ENCODE measurements at places on chromosomes 11 and 22. TPM values are rescaled to one million over a fixed set of nuclear protein-coding genes. Genes with fewer than 3 reads are reported as not detected.

The CHORDC1 gene
- 42.4 TPM for total RNA-seq

- no peak for DNase-seq
These were observed 85.8 kb downstream of the EFCAB6 start for GRCh38 chr22:43726322-43726721.

DNA sequence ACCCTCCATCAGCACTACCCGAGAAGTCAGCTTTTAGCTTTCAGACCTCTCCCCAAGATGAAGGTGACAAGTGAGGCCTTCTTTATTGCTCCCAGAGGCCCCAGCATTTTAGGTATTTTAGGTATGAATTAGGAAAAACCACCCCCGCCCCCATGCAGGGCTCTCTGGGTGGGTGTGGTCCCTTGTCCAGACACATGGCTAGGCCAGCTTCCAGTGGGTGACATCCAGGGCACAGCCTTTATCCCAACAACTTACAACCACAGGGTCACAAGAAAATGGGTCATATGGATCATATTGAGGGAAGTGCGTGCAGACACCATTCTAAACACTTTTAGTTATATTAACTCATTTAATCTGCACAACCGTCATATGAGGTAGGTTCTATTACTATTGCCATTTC is 42.1 kb downstream of the RIBC2 start:
- no peak for DNase-seq

- peak; percentile 66 for DNase-seq
These were observed at the start of gene STK33 for GRCh38 chr11:8593935-8594909. STK33 (minus strand) TSS chr11:8594228; CDS start chr11:8474905, 119,323 bp downstream.

DNA sequence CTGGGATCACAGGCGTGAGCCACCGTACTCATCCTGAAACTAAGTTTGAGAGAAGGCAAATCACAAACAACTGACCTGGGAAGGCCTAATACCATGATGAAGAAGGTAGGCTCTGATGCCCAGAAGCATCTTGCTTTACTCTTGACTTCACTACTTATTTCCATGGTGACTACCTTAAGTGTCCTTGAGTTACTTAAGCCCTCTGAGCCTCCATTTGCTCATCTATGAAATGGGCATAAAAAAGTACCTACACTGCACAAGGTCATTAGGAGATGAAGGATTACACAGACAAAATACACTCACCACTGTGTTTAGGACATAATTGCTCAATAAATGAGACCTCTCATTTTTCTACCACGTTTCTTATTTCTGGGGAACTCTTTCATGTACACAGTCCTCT is 27.9 kb downstream of the EIF4ENIF1 start:
- no peak for DNase-seq

DNA sequence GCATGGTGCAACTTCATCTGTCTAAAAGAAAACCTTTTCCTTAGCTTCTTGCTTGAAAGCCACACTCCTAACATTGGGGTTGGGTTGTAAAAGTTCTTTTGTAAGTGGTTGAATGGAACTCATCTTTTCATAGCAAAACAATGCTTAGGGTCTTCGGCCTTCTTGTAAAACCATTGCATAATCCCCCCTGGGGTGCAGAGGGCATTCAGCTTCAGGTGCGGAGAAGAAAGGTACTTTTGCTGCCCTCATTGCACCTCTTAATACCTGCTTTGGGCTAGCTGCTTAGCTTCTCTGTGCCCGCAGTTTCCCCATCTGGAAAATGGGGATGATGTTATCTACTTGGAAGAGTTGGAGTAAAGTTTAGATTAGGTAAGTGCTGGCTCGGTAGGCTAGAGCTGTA is 10.1 kb downstream of the TEAD1 start:
- DNase-seq, result no peak

DNA sequence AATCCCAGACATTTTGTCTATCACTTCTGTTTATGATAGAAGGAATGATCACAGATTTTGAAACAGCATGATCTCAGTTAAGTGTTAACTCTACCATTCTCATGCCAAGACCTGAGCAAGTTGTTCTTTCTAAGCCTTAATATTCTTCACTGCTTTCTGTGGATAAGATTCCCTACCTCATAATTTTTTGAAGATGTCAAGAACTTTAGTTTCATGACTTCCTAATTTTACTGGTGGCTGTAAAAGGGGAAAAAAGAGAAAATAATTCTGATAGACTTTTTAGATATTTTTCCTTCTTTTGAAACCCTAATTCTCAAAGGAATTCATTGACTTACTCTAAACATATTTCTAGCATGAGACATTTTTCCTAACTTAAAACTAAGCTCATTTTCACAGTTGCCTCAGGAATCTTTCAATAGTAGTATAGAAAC is 520.0 kb upstream of the LUZP2 start:
- DNase-seq, result no peak

The IRAG1 gene
- total RNA-seq, result 48.7 TPM

DNA sequence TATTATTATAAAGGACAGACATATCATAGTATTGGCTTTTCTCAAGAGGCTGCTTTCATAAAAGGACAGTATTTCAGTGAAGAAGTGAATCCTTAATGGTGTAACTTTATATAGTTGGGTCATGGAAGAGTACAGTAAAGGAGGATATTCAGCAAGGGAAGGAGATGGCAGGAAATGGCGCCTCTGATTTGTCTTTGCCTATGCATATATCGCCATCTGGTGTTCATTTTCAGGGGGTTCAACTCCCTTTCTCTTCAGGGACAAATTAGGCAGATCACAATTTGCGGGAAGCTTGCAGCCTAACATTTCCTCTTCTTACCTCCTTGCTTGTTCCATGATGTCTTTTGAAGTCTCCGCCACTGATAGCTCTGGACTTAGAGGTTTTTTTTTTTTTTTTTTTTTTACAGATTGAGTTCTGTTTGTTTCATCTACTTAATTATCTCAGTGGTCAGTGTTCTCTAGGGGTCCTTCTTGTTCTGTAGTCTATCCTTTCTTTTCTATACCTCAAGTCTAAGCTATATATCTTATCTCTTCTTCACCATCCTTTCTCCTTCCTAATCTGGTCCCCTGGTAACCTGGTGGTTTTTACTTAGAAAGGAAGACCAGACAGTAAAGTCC is 21.8 kb upstream of the RRM1 start:
- peak; percentile 93 for DNase-seq

The GDPD4 gene
- total RNA-seq, result not detected

The FAM83F gene
- total RNA-seq, result 13.6 TPM

- no peak for DNase-seq
These were observed 152.3 kb downstream of the TMEM135 start for GRCh38 chr11:87190071-87190470.

The NPAS4 gene
- total RNA-seq, result 0.89 TPM

- peak; percentile 87 for DNase-seq
These were observed 43.2 kb upstream of the FADD start for GRCh38 chr11:70159627-70160570.

DNA sequence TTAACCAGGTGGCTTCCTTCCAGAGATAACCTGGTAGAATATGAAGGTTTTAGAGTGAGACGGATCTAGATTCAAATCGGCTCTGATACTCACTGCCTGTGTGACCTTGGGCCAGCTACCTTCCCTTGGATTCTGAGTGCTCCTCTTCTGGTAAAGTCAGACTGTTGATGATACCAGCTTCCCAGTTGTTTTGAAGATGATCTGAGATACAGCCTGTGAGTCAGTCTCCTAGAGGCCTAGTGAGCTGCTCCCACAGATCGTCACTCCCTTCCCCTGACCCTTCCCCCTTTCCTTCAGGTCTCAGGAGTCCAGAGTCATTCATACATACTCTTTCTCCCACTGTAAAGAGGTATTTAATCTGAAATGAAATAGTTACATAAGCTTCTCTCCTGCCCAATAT is 207.8 kb downstream of the GRIK4 start:
- DNase-seq, result no peak

The RRM1 gene
- 100 TPM for total RNA-seq

GRCh38 chr22:33842421-33843094 is 77.7 kb downstream of the LARGE1 start:
- no peak for DNase-seq

The APOL6 gene
- total RNA-seq, result 10.5 TPM

GRCh38 chr22:49015459-49015858 is 812.2 kb downstream of the BRD1 start:
- DNase-seq, result peak; percentile 15

DNA sequence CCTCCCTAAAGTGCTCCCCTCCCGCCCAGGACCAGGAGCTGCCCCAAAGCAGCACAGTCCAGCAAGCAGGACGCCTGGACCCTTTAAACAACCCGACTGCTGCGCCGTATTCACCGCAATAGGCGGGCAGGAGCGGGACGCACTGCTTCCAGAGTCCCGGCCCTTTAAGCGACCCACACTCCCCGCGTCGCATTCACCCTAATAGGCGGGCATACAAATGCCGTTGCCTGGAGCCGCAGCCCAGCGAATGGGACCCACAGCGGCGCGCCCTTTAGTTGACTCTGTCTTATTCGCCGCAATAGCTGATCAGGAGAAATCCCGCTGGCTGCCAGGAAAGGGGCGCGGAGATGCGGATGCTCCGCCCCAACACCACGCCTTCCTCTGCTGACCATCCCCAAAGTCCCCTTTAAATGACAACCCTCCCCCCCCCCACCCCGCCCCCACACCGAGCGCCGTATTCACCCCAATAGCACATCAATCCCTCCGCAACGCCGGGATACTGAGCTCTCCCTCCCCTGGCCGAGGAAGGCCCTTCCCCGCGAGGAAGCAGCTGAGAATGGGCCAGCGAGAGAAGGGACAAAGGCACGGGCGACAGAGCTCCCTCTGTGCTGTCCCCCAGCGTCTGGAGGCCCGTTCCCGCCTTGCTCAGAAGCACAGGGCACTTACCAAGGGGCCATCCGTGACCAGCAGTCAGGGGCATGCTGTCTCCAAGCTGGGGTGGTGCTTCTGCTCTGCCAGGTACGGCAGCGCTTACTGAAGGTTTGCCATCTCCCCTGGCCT is 4.7 kb downstream of the OSBPL5 start:
- DNase-seq, result peak; percentile 83

DNA sequence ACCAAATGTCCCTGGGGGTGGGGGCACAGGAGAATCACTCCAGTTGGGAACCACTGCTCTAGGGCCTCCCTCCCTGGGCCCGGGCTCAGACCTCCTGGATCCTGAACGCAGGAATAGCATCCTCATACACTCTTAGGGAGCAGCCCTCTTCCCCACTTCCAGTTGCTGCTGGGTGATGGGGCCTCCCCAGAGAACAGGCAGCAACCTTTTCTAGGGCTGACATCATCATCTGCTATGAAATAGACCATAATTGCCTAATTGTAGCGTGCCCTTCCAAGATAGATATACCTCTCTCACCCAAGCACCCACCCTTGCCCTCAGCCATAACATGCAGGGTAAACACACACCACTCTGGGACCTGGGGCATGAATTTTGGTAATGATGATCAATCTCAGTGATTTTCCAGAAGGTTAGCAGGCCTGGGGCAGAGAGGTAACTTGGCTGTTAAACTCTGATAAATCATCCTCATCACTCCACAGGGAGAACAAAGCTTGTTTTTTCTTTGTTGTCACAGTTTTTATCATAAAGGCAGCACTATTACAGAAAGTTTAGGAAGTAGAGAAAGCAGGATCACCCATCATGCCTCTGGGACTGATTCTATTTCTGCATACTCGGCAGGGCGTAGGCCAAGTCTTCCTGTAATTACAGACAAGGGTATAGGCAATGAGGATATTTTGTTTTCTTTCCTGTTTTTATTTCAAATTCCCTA is 88.3 kb upstream of the PRDM11 start:
- DNase-seq, result no peak

The APOBEC3G gene
- 5.0 TPM for total RNA-seq

The HBD gene
- not detected for total RNA-seq

DNA sequence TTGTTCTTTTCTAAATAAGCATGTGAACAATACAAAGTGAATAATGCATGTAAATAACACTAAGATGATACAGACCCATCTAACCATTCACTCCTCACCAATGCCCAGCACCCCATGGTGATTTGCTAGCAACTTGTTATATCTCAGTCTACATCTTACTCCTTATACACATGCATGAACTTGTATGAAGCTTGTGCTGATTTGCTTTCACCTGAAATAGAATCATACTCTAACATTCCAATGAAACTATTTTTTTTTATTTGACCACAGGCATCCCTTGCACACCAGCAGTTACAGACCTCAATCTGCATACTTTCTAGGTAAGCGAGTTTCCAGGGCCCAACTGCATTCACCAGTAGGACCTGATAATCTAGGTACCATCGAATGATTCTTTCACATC is 873.6 kb downstream of the OPCML start:
- no peak for DNase-seq

GRCh38 chr11:1358286-1358685 is 31.4 kb upstream of the BRSK2 start:
- DNase-seq, result peak; percentile 82

The KIF18A gene
- total RNA-seq, result 2.6 TPM

DNA sequence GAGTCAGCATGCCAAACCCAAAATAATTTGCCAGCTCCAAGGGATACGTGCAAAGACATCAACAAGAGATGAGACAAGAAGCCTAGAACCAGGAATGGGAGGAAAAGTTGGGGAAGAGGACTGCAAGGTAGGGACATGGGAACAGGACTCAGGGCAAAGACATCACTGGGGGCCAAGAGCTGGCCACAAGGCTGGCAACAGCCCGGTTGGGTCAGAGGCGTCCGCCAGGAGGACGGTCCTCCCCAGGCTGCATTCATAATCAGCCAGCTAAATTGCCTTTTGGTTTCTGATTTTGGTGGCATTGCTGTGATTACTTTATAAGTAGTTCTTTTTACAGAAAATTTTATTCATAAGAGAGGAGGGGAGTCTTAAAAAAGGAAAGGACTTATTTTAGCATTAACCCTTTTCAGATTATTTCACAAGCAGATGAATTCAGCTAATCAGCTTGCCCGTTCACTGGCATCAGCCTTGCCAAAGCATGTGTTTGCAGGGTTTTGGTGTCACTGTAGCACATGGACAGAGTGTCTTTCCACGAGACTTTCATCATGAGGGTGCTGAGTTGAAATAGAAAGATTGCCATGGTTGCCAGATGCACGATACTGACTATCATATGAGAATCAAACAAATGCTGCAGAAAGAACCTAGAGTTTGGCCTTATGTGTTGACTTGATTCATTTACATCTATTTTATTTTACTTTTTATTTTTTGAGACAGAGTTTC is 23.2 kb upstream of the NAV2 start:
- DNase-seq, result no peak

The ALDH3B1 gene
- total RNA-seq, result 22.3 TPM

GRCh38 chr11:125123947-125124617 is 12.7 kb upstream of the TMEM218 start:
- DNase-seq, result peak; percentile 67

DNA sequence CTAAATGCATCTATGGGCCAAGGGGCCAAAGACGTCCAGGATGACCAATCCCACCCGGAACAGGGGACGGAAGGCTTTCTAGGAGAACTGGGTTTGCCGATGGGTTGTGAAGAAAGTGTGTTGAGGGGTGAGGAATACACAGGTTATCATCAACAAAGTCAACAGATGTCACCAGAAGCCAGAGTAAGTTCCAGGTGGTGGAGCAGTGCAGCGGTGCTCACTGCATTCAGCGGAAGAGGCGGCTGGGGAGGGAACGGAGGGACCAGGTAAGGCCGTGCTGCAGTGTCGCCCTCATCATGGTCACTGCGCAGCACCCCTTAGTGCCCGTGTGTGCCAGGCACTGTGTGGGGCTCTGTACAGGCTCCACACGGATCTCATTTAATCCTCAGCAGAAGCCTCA is 176.0 kb downstream of the EFCAB6 start:
- no peak for DNase-seq

- DNase-seq, result no peak
These were observed 368.9 kb downstream of the BUD13 start for GRCh38 chr11:116403794-116404461.

The ROBO4 gene
- total RNA-seq, result 12.1 TPM

Measured in stomach (tissue), 19 donors.